Stimulated activated CD4-positive, alpha-beta T cell treated with anti-CD3 and anti-CD28 coated beads, Interleukin-1b, Interleukin-23, amount 100 ng/mL, for 24 hours (primary cell): ENCODE measurements at places on chromosomes 12 and 14.

DNA sequence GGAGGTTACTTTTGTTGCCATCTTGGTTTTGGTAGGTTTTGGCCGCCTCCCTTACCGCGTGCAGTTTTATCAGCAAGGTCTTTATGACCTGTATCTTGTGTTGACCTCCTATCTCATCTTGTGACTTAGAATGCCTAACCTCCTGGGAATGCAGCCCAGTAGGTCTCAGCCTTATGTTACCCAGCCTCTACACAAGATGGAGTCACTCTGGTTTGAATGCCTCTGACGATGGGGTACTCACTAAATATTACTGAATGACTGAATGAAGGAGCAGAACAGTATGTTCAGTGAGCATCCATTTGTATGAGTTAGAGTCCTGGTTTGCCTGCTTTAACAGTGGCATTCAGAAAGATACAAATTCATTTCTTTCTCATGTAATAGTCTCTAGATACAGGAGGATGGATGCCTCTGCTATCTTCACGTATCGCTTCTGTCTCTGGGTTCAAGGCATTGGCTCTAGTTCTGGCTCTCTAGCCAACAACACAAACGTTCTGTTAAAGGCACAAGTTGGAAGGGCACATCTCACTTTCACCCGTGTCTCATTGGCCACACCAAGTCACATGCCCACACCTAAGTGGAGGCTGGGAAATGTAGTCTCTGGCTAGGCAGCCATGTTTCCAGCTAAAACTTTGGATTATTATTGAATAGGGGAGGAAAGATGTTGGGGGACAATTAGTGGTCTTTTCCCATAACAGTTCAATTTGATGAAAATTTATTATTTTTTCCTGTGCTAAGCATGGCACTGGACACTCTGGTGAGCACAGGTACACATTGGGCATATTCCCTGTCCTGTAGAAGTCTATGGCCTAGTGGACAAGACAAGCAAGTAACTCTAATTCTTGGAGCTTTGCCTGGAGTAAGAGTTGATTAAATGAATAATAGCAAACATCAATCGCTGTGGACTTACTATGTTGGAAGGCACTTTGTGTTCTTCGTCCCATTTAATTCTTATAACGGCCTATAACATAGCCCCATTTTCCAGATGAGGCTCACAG, 75.2 kb upstream of the RPH3A start:
- DNase-seq: peak; percentile 5

DNA sequence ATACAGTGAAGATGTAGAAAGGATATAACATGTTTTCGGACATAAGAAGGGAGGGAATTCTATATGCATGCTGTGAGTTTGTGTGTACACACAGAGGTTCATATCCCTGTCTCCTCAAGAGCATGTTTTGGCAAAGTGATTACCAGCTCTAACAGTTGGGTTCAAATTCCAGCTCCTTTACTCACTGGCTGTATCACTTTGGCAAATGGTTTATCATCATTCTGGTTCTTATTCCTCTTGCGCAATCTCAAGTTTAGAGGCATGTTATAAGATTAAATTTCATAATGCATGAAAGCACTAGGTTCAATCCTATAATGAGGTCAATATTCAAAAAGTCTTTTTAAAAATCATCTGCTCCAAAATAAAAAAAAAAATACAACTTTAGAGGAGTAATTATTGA, 107.7 kb upstream of the LRFN5 start:
- DNase-seq: no peak

DNA sequence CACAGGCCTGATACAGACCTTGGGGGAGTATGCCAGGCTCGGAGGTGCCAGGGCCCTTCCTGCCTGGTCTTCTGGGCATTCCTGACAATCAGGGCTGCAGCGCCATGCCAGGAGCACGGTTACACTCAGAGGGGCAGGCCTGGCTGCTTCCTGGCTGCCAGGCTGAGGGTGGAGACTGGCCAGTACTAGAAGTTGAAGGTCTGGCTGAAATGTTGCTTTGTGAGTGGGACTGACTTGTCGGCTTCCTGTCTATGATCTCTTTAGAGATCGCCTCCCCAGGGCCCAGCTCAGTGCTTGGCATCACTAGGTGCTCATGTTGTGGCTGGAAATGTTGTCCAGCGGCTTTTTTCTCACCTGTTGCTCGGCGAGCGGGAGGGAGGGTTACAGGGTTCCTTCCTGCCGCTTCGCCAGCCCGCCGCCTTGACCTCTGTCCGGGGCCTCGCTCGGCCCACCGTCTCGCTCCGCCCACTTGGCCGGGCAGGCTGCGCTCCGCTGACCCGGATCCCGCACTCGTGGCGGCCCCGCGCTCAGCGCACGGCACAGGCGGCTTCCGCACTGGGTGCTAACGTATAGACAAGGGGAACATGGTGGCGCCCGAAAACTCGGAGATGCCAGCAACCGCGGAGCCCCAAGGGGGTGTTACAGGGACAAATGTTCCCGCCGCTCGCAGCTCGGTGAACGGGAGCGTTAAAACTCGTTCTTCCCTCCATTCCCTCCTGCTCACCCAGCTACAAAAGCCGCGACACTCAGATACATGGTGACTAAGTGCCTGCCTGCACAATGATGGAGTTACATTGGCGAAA, 32.6 kb downstream of the PAPLN start:
- no peak for DNase-seq

DNA sequence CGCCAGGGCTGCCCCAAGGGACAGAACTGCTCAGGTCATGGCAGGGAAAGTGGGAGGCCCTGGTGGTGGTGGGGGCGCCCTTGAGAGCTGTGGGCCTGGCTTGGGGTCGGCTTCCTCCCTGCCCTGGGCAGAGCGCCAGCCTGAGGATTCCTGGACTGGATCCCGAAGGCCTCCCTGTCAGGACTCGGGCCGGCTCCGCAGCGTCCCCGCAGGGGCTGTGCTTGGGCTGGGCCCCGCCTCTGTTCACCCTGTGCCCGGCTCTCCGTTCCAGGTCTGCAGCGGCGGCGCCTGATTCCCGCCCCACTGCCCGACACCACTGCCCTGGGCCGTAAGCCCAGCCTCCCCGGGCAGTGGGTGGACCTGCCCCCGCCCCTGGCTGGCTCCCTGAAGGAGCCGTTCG, 39.9 kb downstream of the KIF26A start:
- no peak for DNase-seq

DNA sequence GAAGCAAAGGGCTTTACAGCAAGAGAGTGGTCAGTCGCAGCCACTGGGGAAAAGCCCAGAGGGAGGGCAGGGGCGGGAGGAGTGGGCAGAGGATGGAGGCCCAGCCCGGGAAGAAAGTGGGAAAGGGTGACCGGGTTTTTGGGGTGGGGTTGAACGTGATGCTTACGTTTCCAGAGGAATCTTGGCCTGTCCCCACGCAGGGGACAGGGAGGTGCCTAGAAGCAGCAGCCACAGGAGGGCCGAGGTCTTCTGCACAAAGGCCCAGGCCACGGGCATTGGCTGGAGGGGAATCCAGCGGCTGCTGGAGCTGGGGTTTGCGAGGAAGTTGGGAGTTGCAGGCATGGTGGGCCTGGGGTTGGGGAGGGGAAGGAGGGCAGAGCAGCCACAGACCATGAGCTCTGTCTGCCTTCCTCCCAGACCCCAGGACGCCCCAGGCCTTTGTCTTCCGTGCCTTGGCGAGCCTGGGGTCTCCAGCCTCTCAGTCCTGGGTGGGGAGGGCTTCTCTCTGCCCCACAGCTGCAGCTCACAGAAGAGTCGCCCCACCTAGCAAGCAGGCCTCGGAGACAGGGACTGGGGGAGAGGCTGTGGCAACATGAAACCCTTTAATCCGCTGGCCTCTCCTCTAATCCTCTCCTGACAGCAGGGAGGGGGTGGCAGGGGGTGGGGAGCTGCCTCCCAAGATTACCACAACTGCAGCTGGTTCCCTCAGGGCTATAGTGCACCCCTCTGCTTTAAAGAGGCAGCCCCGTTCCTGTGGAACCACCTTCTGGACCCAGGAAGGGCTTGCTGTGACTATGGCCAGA, at the start of gene CACNA2D4:
TSS of gene CACNA2D4 (minus strand) at position 572 of the 803 bp plus-strand sequence. CDS start at position 393, 179 bp downstream.
- no peak for DNase-seq

DNA sequence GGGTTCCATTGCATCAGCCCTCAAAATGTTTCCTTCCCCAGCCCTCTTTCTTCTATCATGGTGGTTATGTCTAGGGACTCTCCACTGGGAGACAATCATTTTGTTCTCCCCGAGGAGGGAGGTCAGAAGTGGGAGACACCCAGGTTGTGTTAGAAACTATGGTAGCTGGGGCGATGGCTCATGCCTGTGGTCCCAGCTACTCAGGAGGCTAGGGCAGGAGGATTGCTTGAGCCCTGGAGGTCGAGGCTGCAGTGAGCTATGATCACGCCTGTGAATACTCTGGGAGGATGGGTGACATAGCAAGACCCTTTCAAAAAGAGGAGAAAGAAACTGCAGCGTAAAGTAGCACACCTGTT, 13.0 kb upstream of the LRRC23 start:
- no peak for DNase-seq

- DNase-seq: no peak
Measured at GRCh38 chr12:26123482-26123980, 1.3 kb downstream of the BHLHE41 start.

DNA sequence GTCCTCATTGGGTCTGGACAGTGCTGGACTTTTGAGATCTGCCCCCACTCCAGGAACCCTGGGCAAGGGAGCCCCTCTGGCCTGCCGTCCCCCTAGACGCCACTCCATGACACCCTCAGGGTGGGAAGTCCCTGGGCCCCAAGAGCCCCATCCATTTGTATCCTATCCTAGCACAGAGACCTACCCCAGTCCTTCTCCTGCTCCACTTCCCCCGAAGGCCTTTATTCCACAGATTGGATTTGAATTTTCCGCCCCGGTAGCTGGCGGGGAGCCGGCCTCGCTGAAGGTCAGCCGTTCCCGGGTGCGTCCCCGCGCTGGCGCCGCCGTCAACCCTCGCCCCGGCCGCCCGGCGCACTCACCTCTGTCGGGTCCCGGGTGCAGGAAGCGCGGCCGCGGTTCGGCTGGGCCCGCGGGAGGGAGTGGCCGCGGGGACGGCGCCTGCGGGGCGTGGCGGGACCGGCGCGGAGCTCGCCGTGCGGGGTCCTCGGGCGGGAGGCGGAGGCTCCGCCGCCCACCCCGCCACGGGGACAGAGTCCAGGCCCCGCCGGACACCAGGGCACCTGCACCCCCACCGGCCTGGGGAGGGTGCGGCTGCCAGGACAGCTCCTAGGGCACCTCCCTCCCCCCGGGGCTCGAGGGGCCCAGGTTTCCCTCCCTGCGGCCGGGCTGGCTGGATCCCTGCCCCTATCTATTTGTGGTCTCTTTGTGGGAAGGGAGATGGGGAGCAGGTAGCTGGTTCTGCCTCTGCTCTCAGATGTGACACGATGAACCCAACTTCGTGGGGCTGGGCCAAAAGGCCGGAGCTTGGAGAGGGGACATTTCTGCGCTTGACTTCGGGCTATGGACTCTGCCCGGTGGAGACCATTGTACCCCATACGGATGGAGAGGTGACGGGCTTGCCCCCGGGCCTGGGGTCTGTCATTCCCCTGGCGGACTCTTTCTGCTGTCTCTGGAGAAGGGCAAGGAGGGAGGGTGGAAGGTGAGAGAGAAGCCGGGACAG, 19.9 kb upstream of the GPR68 start:
- DNase-seq: no peak

DNA sequence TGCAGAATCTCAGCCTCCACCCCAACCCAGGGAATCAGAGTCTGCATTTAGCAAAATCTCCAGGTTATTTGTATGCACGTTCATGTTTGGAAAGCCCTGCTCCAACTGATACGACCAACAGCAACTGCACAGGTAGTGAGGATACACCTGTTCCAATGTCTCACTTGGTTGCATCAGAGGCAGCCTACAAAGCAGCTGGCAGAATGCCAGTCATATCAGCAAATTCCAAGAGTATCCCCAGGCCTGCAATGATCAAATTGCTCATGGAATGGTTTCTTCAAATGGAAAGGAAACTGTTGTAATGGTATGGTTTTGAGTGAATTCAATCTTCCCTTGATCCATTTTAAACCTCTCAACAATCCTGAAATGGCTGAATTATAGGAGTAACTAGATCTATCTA, 75.4 kb downstream of the GRIP1 start:
- DNase-seq: no peak

DNA sequence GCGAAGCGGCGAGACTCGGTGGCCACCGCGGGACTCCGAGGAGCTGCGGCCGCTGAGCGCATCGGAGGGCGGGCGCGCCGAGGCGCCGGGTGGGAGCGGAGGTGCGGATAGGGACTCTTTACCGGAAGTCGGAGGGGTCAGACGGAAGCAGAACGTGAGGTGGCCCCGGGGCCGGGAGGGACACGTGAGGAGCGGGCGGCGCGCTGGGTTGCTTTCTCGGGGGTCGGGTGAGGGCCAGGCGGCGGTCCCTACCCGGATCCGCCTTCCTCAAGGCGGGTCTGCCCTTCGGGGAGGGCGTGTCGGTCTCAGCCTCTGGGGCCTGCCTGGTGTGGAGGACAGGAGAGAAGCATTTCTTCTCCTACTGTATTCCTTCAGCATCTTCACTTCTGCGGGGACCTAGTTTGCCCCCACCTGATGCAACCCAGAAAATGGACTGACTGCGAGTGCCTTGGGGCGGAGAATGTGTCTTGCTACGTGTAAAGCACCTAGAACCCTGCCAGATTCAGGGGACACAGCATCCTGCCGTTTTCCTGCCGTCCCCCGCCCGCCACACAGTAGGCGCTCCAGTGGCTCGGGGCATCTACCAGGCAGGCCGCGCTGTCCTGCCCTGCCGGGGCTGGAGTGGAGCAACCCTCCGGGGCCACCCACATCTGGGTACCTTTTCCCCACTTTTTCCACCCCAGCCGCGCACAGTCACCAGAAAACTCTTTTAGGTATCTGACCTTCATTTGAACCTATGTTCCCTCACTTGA, 514 bp upstream of the ATXN2 start:
- DNase-seq: peak; percentile 85

DNA sequence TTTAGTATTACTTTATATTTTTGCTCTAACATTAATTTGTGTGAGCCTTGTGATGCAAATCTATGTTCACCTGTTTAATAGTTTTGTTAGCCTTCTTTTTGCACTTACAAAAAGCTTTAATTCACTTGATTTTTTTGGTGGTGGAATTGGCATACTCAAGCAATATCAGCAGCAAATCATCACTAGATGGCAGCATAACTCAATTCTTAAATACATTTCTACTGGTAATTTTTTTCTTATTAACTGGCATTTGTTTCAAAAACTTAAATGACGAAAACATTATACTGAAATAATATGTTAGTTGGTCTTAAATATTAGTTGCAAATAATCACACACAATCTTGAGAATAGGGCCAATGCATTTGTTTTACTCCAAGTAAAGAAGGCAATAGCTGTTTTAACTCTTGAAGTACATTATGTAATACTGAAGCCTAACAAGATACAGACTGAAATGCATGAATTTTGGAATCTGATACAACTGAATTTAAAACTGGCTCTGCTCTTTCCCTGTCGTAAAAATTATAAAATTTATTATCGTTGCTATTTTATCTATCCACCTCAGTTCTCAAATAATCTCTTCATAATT, 151.5 kb downstream of the ATXN7L3B start:
- DNase-seq: no peak

- DNase-seq: no peak
Measured at GRCh38 chr14:74653386-74654138, 41.5 kb upstream of the LTBP2 start.
